ENCODE measurements at places on chromosomes 11 and 22. TPM values are rescaled to one million over a fixed set of nuclear protein-coding genes. Genes with fewer than 3 reads are reported as not detected.

DNA sequence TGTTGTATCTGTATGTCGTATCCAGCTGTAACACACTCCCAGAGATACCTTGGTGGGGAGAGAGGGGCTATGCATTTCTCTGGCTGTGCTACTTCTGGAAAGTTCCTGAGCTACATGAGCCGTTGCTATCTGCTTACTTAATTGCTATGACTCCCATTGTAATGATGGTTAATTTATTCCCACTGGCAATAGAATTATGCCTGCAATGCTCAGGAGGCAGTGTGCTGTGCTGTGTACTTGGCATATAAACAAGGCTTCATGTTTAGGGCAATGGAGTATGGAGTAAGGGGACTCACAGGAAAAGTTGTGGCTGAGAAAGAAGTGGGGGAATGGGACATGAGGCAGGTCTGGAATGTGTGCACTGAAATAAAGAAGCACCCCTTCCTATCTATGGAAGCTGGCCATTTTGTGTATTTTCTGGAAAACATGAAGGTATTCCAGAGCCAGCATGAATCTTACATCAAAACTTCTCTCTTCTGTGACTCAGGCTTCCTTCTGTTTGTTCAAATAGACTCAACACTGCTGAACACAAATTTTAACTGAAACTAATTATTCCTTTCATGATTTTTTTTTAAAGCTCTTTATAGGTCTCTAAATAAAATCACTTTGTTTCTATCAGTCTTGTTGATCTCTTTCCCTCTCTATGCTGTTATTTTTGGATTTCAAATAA, 40.6 kb downstream of the CD44 start:
- H3K36me3 ChIP-seq, result no peaks in the 10 kb centered on the region
- H3K4me1 ChIP-seq, result peaks cover 15% of the 10 kb centered on the region
- DNase-seq, result no peak
- no peak overlapping the region for H3K27ac ChIP-seq

GRCh38 chr22:22683668-22684361, 39.4 kb downstream of the GGTLC2 start:
- H3K36me3 ChIP-seq, result no peaks in the 10 kb centered on the region
- no peaks in the 10 kb centered on the region for H3K27me3 ChIP-seq
- no peak overlapping the region for H3K27ac ChIP-seq
- DNase-seq, result no peak

DNA sequence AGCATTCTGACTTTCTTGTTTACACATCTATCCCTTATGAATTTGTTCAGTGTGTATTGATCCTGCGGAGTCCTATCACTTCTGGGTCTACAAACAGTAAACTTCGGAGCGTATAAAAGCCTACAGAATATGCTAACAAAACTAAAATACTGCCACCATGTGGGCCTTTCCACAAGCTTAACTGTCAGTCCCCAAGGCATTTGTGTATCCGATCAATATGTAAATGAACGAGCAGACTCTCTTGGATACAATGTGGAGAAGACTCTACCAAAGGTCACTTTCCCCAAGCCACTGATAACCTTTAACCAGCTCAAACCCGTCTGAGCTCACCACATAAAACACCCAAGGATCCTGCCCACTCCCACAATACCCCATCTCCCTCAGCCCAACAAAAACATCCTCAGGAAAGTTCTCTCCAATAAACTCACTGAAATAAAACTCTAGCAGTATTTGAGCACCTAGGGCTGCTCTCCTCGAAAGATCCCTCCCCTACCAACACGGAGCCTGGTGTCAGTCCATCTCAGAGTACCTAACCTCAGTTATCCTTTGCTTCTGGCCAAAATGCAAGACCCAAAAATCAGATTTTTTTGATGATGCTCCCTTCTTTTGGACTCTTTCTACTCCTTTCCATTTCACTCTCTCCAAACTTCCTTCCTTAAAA, 17.8 kb downstream of the ADA2 start:
- no peak overlapping the region for H3K27ac ChIP-seq
- H3K4me3 ChIP-seq, result no peak overlapping the region
- no peaks in the 10 kb centered on the region for H3K36me3 ChIP-seq
- peaks cover 4% of the 10 kb centered on the region for H3K4me1 ChIP-seq

DNA sequence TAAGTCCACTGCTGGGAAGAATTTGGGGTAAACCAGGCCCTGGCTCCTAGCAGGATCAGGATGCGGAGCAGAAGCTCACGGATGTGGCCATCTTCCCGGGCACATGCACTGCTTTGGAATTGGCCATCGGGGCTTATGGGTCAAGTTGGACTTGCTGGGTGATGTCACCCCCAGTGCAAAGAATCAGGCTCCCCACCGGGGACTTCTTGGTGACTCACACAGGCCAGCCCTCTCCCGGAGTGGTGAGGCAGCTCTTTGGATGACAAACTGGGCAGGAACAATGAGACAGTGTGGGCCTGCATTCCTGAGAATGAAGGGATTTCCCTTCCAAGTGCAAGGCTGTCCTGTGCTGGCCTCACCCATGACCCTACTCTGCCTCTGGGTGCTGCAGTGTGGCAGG, 128.8 kb upstream of the ANO1 start:
- H3K27me3 ChIP-seq, result no peaks in the 10 kb centered on the region
- H3K27ac ChIP-seq, result no peak overlapping the region
- no peak overlapping the region for H3K4me3 ChIP-seq

Gene CHKB
- total RNA-seq, result 54.6 TPM
